ENCODE measurements at places on chromosomes 1 and 21.

GRCh38 chr1:212341090-212341489 is 55.9 kb downstream of the PPP2R5A start:
- no peak overlapping the region for H3K4me3 ChIP-seq
- no peaks in the 10 kb centered on the region for H3K27me3 ChIP-seq
- H3K27ac ChIP-seq = no peak overlapping the region
- no peak for DNase-seq
- H3K36me3 ChIP-seq = peaks cover 3% of the 10 kb centered on the region
- H3K4me1 ChIP-seq = no peaks in the 10 kb centered on the region

- H3K36me3 ChIP-seq = no peaks in the 10 kb centered on the region
- H3K4me3 ChIP-seq = no peak overlapping the region
- DNase-seq = peak; percentile 86
- H3K4me1 ChIP-seq = peaks cover 3% of the 10 kb centered on the region
- H3K27me3 ChIP-seq = no peaks in the 10 kb centered on the region
Measured at GRCh38 chr1:219660666-219661463, 48.0 kb upstream of the ZC3H11B start.

DNA sequence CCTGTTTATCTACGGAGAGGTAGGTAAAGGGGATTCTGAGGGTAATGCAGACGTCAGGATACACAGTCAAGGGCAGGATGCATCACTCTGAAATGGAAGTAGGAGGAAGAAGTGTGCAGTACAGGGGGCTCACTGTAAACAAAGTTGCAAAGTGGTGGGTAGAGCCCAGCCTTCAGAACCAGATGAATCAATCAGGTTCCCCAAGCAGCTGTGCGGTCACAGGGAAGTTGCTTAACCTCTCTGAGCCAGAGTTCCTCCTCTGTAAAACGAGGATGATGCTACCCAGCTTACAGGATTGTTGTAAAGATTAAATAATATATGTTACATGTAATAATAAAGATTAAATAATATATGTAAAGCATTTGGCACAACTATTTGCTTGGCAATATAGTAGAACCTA is 13.5 kb upstream of the MYOM3 start:
- H3K4me1 ChIP-seq = peaks cover 6% of the 10 kb centered on the region

GRCh38 chr1:214397497-214397896 is 116.5 kb downstream of the SMYD2 start:
- H3K4me1 ChIP-seq = peaks cover 9% of the 10 kb centered on the region
- no peak for DNase-seq
- H3K27me3 ChIP-seq = no peaks in the 10 kb centered on the region
- H3K4me3 ChIP-seq = no peak overlapping the region
- H3K27ac ChIP-seq = peak overlapping the region; percentile 55
- peaks cover 82% of the 10 kb centered on the region for H3K36me3 ChIP-seq

- H3K27me3 ChIP-seq = no peaks in the 10 kb centered on the region
- H3K27ac ChIP-seq = peak overlapping the region; percentile 38
- H3K4me1 ChIP-seq = no peaks in the 10 kb centered on the region
- no peak for DNase-seq
- no peaks in the 10 kb centered on the region for H3K36me3 ChIP-seq
Measured at GRCh38 chr21:29196670-29197191, 66.3 kb downstream of the MAP3K7CL start.

GRCh38 chr1:33781652-33782051 is 82.2 kb upstream of the HMGB4 start:
- H3K27ac ChIP-seq = no peak overlapping the region
- H3K4me1 ChIP-seq = no peaks in the 10 kb centered on the region
- H3K27me3 ChIP-seq = no peaks in the 10 kb centered on the region
- DNase-seq = no peak

- no peak overlapping the region for H3K27ac ChIP-seq
- no peak overlapping the region for H3K4me3 ChIP-seq
- no peak for DNase-seq
- no peaks in the 10 kb centered on the region for H3K27me3 ChIP-seq
- H3K4me1 ChIP-seq = peaks cover 54% of the 10 kb centered on the region
Measured at GRCh38 chr1:21305900-21306189, 15.6 kb upstream of the ECE1 start.

DNA sequence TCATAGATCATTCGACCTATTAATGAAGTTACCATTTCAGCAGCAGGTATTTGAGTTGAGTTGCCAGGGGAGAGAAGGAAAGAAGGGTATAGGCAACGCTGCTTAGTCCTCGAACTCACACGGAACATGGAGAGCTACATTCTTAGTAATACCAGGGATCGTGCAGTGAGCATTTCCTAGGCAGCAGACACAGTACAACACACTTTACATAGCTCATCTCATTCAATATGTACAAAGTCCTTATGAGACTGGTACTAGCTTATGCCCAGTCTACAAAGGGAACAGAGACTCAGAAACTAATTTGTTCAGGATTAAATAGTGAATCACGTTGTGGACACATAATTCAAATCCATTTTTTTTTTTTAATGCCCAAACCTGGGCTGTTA is 25.6 kb downstream of the IRF2BP2 start:
- H3K27ac ChIP-seq = no peak overlapping the region
- H3K27me3 ChIP-seq = no peaks in the 10 kb centered on the region
- peaks cover 2% of the 10 kb centered on the region for H3K4me1 ChIP-seq
- DNase-seq = no peak
- H3K4me3 ChIP-seq = no peak overlapping the region
- H3K36me3 ChIP-seq = no peaks in the 10 kb centered on the region

DNA sequence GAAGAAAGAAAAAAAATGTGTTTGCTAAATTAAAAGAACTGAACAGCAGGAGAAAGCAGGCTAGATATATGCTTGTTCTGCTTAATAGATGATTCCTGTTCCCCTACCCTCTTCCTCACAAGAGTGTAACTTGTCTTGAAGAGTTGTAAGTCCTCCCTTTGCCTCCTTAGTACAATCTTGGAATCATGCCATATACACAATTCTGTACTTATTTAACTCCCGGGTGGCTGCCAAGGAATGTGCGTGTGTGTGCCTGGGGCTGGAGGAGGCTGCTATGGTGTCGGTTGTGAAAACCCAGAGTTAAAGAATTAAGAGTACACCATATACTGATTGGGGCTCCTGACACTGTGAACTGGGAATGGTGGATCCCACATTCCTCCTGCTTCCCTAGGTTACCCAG is 194.2 kb downstream of the SIPA1L2 start:
- peaks cover 44% of the 10 kb centered on the region for H3K36me3 ChIP-seq
- H3K27ac ChIP-seq = no peak overlapping the region
- DNase-seq = peak; percentile 39
- no peak overlapping the region for H3K4me3 ChIP-seq
- H3K4me1 ChIP-seq = peaks cover 18% of the 10 kb centered on the region

GRCh38 chr1:18176619-18177018 is 69.0 kb downstream of the IGSF21 start:
- peaks cover 83% of the 10 kb centered on the region for H3K27me3 ChIP-seq
- no peaks in the 10 kb centered on the region for H3K36me3 ChIP-seq
- H3K27ac ChIP-seq = no peak overlapping the region
- no peaks in the 10 kb centered on the region for H3K4me1 ChIP-seq

DNA sequence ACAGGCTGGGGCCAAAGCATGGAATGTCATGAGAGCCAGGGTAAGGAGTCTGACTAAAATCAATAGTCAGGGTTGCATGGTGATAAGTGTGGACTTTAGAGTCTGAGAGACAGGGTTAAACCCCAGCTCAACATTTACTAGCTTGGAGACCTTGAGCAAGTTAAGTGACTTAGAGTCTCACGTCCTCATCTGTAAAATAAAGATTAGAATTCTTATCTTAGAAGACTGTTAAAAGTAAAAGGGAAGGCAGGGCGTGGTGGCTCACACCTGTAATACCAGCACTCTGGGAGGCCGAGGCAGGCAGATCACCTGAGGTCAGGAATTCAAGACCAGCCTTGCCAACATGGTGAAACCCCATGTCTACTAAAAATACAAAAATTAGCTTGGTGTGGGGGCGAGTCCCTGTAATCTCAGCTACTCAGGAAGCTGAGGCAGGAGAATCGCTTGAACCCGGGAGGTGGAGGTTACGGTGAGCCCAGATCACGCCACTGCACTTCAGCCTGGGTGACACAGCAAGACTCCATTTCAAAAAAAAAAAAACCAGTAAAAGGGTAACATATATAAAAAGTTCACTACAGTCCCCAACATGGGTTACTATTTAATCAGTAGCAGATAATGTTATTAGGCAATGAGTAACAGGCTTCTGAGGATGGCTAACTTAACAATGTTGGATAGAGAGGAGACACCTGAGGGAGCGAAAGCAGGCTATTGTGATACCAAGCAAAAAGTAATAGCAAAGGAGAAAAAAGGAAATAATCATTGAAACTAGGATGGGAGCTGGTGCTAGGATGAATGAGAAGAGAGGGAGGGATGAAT is 20.8 kb downstream of the TMCO1 start:
- no peaks in the 10 kb centered on the region for H3K27me3 ChIP-seq
- no peak for DNase-seq
- H3K27ac ChIP-seq = no peak overlapping the region
- H3K4me3 ChIP-seq = no peak overlapping the region

DNA sequence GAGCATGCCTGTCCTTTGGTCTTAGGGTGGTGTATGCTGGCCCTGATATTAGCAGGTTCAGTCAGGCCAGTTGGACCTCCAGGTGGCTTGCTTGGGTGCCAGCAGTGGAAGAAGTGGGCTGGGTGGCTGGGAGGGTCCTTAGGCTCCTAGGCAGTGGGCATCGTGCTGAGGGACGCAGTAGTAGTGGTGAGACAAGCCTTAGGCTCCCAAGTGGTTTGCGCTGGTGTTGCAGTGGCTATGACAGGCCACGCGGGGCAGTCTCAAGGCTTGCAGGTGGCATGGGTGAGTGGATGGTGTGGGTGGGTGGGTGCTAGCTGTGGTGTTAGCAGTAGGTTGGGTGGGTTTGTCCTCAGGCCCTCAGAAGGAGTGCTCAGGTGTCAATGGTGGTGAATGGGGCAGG is 162.3 kb downstream of the FMN2 start:
- H3K4me3 ChIP-seq = no peak overlapping the region
- H3K4me1 ChIP-seq = no peaks in the 10 kb centered on the region
- H3K27ac ChIP-seq = no peak overlapping the region
- H3K27me3 ChIP-seq = no peaks in the 10 kb centered on the region

GRCh38 chr21:41188486-41189149 is 20.7 kb downstream of the BACE2 start:
- H3K27me3 ChIP-seq = no peaks in the 10 kb centered on the region
- H3K4me3 ChIP-seq = no peak overlapping the region
- no peaks in the 10 kb centered on the region for H3K4me1 ChIP-seq
- DNase-seq = no peak
- H3K36me3 ChIP-seq = no peaks in the 10 kb centered on the region
- no peak overlapping the region for H3K27ac ChIP-seq

DNA sequence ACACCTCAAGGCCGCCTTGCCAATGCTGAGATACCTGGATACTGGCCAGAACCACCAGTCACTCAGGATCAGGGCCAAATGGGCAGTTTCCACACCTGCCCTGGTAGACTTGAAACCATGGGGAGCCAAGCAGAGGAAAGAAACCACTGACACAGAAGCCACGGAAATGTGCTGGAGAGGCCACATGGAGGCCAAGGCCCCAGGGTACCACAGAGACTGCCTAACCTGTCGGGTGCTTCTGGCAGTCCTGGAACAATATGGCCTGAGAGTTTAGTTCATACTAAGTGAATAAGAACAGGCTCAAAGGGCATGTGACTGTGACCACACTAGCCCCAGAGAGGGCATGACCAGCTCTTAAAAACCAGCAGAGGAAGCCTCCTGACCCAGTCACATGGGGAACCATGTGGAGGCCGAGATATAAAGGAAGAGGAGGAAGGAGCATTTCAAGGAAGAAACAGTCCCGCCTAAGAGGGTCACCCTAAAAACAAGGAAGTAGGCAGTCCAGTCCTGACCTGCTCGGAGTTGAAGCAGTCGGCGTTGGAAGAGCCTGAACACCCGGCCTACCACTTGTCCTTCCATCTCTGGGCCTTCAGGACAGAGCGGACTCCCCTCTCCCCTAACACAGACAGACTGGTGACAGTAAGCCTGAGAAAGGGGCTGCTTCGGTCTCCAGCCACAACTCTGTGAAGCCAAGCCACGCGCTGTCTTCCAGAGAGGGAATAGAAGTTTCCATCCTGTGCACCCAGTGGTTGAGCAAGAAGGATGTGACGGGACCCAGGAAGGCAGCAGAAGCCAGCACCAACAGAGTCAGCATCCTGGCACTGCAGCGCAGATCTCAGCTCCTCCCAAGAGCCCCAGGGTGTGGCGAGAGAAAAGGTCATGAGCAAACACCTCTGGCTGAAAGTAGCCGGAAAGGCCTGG is at the start of gene DENND2D:
Gene DENND2D, minus strand, starts transcription at position 766 of the 921 bp plus-strand sequence. Its CDS starts 187 bp downstream, at position 579.
- H3K27ac ChIP-seq = no peak within 1 kb of the TSS
- H3K36me3 ChIP-seq = peaks cover 12% of the 10 kb centered on the region
- DNase-seq = no peak
- H3K27me3 ChIP-seq = peaks cover 15% of the 10 kb centered on the region
- H3K4me3 ChIP-seq = peak within 1 kb of the TSS; percentile 23
- H3K4me1 ChIP-seq = peaks cover 13% of the 10 kb centered on the region

GRCh38 chr1:6956488-6957159 is 171.4 kb downstream of the CAMTA1 start:
- H3K4me3 ChIP-seq = no peak overlapping the region
- no peak for DNase-seq
- H3K27ac ChIP-seq = no peak overlapping the region
- peaks cover 64% of the 10 kb centered on the region for H3K27me3 ChIP-seq

DNA sequence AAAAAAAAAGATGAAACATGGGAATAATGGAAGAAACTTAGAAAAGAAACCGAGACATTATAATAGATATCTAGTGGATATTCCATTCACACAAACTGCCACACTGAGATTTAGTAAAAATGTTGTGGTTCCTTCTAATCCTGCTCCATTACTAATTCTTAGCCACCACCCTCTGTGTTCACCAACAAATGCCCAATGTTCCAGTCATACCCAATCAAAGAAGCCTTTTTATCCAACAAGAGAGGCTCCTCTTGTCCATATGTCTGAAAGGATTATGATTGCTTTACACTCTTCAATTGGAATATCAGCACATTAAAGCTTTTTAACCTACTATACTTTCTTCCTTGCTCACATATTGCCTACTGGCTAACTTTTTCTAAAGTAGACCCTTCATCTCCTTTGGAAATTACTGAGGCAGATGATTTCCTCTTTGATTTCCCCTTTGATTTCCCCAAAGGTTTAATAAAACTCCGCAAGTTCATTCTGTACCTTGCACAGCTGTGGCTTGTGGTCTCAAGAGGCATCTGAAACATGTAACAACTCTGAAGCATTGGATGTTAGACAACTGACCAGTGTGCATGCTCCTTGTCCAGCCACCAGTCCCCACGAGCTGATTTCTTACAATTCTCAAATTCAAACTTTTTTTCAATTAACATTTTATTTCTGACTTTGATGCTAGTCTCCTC is 305.6 kb upstream of the LYPLAL1 start:
- H3K36me3 ChIP-seq = no peaks in the 10 kb centered on the region
- no peak for DNase-seq
- H3K4me1 ChIP-seq = no peaks in the 10 kb centered on the region
- H3K27ac ChIP-seq = peak overlapping the region; percentile 3
- H3K4me3 ChIP-seq = no peak overlapping the region
- no peaks in the 10 kb centered on the region for H3K27me3 ChIP-seq

DNA sequence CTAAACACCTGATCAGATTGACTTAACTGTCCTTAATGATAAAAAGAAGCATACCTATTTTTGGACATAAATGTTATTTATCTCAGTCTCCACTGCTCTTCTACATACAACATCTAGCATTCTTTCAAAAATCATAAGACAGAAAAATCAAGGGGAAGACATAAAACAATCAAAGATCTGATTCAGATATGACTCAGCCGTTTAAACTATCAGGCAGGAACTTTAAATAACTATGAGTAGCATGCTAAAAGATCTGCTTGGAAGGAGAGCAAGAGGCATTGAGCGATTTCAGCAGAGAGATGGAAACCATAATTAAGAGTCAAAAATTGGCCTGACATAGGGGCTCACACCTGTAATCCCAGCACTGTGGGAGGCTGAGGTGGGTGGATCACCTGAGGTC is 27.2 kb upstream of the SLC22A15 start:
- no peak overlapping the region for H3K27ac ChIP-seq
- peaks cover 6% of the 10 kb centered on the region for H3K27me3 ChIP-seq
- H3K4me3 ChIP-seq = no peak overlapping the region
- no peaks in the 10 kb centered on the region for H3K36me3 ChIP-seq
- DNase-seq = no peak
